ENCODE measurements at places on chromosomes 1 and 21.

DNA sequence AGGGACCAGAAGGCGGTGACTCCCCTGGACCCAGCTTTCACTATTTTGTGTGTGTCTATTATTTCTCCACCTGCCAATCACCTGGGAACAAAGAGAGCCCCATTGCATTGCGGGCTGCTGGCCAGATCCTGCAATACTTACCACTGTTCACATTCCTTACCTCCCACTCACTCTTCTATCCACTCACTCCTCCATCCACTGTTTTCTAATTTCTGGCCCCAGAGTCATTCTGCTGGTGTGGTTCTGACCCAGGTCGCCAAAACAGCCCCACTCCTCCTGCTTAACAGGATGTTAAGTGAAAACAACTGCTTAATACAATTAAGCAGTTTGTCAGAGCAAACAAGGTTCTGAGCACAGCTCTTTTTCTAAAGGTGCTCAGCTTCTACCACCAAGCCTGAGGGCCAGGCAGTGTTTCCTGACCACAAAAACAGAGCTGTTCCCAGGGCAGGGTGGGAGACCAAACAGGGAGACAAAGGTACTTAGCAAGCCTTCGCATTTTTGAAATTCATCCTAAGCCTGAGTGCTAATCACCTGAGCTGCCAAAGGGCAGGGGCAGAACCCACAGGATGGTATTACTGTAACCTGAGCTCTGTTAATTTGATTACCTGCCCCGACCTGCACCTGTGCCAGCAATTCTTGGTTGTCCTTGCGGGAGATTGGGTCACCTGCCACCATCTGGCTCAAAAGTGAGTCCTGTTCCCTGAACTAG is 38.5 kb upstream of the EFCAB14 start:
- no peak for DNase-seq

- no peak for DNase-seq
These were observed 127.8 kb downstream of the NRDC start for GRCh38 chr1:51750729-51751128.

DNA sequence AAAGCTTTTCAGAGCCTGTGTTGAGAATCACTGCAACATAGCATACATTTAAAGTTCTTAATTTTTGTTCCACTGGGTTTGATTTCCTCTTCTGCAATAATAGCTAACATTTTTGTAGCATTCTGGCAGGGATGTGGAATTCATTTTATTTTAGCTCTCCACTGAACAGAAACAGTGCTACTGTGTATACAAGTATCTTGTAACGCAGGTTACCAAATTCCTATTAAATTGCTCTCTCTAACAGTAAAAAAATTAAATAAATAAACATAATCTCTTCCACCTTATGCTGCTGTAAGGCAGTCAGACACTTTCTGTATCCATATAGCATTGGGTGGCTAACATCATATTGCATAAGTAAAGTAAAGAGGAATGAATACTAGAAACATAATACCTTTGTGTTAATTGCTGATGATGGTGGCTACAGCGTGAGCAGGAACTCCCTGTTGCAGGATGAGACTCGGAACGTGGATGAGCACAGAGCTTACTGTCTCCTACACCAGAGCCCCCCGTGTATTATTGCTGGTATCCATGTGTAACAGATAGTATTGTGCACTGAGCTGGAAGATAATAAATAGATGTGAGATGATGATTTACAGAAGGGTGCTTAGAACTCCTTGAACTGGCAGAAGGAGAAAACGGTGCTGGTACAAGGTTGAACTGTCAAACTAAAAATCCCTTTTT is 276.9 kb upstream of the SNX7 start:
- no peak for DNase-seq

GRCh38 chr1:209645574-209646452 is 6.4 kb downstream of the LAMB3 start:
- DNase-seq = no peak

- DNase-seq = no peak
These were observed 110.3 kb downstream of the HUNK start for GRCh38 chr21:31983120-31983519.

GRCh38 chr1:110829955-110830553 is 42.9 kb upstream of the CD53 start:
- peak; percentile 2 for DNase-seq

DNA sequence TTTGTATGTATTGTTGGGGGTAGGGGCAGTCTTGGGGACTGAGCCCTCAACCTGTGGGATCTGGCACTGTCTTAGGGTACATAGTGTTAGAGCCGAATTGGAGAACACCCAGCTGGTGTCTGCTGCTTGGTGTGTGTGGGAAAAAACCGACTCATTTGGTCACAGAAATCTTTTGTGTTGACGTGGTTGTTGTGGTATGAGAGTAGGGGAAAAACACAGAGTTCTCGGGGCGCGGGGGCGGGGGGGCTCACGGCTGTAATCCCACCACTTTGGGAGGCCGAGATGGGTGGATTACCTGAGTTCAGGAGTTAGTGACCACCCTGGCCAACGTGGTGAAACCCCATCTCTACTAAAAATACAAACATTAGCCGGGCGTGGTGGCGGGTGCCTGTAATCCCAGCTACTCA is 15.3 kb upstream of the SRSF10 start:
- no peak for DNase-seq

DNA sequence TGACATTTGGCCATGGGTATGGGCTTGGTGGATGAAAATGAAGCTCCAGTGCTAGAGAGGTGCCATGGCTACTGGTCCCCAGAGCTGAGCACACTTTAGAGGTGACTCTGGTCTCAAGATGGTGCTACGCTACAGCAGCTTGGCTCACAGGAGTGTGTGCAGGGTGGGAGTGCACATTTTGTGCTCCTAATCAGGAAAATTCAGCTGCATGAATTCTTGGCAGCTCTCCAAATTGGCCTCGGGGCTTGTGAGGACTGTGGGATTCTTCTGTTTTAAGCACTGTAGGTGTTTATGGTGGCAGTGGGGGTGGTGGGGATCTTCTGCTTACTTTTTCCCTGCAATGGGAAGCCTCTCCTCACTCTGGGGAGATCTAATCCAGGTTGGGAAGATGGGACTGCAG is 17.3 kb upstream of the TIPRL start:
- no peak for DNase-seq

- DNase-seq = no peak
These were observed 11.7 kb upstream of the ECE1 start for GRCh38 chr1:21301794-21302440.

DNA sequence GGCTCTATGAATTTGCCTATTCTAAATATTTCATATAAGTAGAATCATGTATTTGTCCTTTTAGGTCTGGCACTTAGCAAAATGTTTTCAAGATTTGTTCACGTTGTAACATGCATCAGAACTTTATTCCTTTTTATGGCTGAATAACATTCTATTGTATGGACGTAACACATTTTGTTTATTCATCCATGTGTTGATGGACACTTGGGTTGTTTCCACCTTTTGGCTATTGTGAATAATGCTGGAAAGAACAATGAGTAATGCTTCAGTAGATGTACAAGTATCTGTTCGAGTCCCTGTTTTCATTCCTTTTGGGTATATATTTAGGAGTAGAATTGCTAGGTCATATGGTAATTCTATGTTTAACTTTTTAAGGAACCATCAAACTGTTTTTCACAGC is 24.7 kb downstream of the SLC35A3 start:
- no peak for DNase-seq

DNA sequence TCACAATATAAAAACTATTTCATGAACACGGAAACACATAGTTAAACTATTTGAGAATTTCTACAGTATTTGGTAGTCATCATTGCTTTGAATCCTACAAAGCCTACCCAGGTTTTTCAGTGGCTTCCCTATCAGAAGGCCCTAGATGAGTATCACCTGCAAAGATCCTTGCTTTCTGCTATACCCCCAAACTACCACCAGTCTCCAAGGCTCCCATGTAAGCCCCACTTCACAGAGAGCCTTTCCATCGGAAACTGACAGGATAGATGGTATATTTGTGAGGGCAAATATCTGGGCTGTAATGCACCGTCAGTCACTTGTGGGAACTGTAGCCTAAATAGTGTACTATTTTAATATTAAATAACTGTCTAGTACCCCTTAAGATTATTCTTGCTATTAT is 674.3 kb downstream of the BRINP3 start:
- DNase-seq = no peak

Data from stimulated activated CD8-positive, alpha-beta memory T cell treated with anti-CD3 and anti-CD28 coated beads, Interleukin-15, amount 100 ng/mL, for 1 hour (primary cell).